ENCODE measurements at places on chromosomes 6 and 20. TPM values are rescaled to one million over a fixed set of nuclear protein-coding genes. Genes with fewer than 3 reads are reported as not detected.

DDX43 gene
- 1.6 TPM for total RNA-seq

ITPR3 gene
- total RNA-seq = 125 TPM

SNAP91 gene
- total RNA-seq = not detected

CST2 gene
- not detected for total RNA-seq

BHLHE23 gene
- total RNA-seq = not detected

PTCRA gene
- total RNA-seq = not detected

RAD21L1 gene
- total RNA-seq = not detected

OXT gene
- not detected for total RNA-seq

OR12D3 gene
- not detected for total RNA-seq

SDCBP2 gene
- total RNA-seq = 11.3 TPM

SAMD3 gene
- total RNA-seq = 0.16 TPM

WFDC10B gene
- not detected for total RNA-seq

CCM2L gene
- total RNA-seq = not detected

CYP24A1 gene
- total RNA-seq = 5.7 TPM

SIRPA gene
- total RNA-seq = 27.8 TPM

SLC17A3 gene
- total RNA-seq = not detected

KHDC1L gene
- total RNA-seq = not detected

LGSN gene
- total RNA-seq = not detected

PXDC1 gene
- 59.0 TPM for total RNA-seq

FERMT1 gene
- 98.4 TPM for total RNA-seq

PLN gene
- not detected for total RNA-seq

DUSP15 gene
- not detected for total RNA-seq

GSTA2 gene
- total RNA-seq = not detected

LAMP5 gene
- not detected for total RNA-seq

MAP3K5 gene
- 7.1 TPM for total RNA-seq

ADGB gene
- not detected for total RNA-seq

ASXL1 gene
- total RNA-seq = 13.0 TPM

RBM24 gene
- 0.78 TPM for total RNA-seq

F13A1 gene
- total RNA-seq = not detected

ZNF334 gene
- 1.1 TPM for total RNA-seq

SRSF12 gene
- 1.1 TPM for total RNA-seq

TPD52L1 gene
- total RNA-seq = 83.5 TPM

MAP7 gene
- 17.7 TPM for total RNA-seq

FAM162B gene
- total RNA-seq = 0.08 TPM

VGLL2 gene
- total RNA-seq = not detected

GJA10 gene
- total RNA-seq = not detected

All from hair follicular keratinocyte (primary cell).